ENCODE measurements at places on chromosomes 16 and 17.

DNA sequence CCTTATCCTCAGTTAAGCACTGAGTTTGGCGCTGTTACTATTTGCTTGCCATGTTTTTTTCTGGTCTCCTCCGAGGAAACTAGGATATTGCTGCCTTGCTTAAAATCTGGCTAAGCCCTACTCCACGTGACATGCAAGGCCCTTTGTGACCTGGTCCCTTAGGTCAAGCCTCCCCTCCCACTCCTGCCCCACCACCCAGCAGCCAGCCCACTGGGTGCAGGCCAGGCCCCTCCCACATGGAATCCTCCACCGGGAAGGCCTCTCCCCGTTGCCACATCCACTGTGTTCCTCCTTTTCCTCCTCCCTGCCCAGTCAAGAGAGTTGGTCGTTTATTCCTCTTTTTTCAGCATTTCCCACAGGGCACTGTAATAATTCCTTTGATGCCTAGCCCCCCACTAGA lies 16.2 kb downstream of the PSMD3 start:
- no peak for DNase-seq

DNA sequence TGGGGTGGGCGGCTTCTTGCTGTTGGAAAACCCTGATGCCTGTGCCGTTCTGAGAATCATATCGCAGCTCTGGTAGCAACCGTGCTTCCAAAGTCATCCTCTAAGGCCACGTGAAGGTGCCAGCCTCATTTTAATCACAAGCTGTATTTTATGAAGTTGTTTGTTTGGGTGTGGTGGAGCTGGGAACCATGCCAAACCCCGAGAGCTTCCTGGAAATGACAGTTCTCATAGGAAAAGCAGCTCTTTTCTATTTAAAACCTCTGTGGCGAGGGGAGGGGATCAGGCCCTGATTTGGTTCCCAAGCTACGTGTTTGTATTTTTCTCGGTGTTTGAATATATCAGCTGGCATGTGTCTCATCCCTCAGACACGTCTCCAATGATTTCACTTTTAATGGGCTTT lies 21.7 kb downstream of the KNOP1 start:
- DNase-seq = peak; percentile 65

- DNase-seq = peak; percentile 48
Observed at GRCh38 chr16:3983081-3983520, 102.6 kb upstream of the CREBBP start.

GRCh38 chr16:67156143-67156844 lies 3.4 kb downstream of the TRADD start:
- no peak for DNase-seq

- DNase-seq = peak; percentile 47
Observed at GRCh38 chr17:7523033-7523432, 25.8 kb upstream of the TNFSF12 start.

GRCh38 chr17:74953134-74953687 lies 17.5 kb downstream of the OTOP3 start:
- no peak for DNase-seq

DNA sequence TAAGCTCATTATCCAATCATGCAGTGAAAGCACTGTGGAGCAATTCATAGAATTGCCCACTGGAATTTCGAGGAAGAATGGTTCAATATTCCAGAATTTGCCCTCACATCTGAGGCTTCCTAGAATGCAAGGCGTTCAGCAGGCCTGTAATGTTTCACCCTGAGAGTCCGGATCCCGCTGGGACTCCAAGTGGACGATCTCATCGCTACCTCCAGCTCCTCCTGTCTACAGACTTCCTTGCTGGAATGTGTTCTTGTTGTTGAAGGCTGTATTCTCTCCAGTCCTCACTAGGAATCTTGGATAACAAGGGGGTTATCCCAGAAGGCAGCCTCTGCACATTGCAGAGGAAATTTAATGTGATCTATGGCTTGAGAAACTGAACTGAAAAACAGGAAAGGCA lies 7.8 kb downstream of the SLC47A1 start:
- no peak for DNase-seq

DNA sequence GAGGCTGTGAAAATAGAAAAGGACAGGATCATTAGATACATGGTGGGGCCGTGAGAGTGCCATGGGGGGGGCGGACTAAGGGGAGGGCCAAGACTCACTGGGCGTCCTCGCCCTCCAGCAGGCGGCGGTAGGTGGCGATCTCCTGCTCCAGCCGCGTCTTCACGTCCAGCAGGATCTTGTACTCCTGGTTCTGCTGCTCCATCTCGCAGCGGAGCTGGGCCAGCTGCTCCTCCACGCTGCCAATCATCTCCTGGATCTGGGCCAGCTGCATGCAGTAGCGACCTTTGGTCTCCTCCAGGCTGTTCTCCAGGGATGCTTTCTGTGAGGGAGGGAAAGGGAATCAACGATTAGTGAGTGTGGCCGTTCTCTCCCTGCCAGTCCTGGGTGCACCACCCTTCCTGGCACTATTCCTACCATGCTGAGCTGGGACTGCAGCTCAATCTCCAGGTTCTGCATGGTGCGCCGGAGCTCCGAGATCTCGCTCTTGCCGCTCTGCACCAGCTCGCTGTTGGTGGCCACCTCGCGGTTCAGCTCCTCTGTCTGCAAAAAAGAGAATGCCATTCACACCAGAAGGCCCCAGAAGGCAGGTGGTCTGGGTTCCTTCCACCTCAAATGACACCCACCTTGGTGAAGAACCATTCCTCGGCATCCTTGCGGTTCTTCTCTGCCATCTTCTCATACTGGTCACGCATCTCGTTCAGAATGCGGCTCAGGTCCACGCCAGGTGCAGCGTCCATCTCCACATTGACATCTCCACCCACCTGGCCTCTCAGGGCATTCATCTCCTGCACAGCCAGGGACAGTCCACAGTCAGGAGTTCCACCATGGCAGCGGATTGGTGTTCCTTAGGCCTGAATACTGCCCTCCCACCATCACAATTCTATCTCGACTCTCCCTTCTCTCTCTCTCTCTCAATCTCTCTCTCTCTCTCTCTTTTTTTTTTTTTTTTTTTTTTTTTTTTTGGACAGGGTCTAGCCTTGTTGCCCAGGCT lies 3.3 kb downstream of the KRT14 start:
- DNase-seq = no peak

DNA sequence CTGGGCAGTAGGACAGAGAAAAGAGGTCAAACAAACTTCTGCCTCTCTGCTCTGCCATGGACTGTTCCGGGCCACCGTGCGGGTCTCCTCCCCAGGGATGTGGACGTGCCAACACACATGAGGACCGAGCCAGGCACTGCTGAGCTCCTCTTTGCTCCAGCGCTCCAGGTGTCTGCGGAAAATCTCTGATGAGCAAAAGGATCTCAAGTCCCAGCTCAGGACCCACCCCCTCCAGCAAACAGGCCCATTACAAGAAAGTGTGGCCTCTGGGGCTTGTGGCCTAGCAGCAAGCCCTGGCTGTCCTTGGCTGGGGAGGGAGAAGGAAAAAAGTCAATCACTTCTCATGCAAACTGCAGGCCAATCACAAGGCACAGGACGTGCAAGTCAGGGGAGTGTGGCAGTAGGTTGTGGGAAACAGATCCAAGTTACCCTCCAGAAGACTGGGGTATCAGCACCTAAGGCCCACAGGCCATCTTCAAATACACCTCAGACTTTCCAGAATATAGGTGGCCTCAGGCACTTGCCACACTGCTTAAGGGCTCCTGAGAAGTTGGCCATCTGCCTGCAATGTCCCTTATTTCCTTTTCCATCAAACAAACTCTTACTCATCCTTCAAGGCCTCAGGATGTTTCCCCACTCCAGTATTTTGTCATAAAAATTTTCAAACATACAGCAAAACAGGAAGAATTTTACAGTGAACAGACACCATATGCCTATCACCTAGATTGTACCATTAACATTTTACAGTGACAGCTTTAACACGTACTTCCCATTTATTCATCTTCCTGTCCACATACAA lies 36.0 kb upstream of the SREBF1 start:
- DNase-seq = no peak

- no peak for DNase-seq
Observed at GRCh38 chr17:65489413-65490155, 71.9 kb downstream of the AXIN2 start.

DNA sequence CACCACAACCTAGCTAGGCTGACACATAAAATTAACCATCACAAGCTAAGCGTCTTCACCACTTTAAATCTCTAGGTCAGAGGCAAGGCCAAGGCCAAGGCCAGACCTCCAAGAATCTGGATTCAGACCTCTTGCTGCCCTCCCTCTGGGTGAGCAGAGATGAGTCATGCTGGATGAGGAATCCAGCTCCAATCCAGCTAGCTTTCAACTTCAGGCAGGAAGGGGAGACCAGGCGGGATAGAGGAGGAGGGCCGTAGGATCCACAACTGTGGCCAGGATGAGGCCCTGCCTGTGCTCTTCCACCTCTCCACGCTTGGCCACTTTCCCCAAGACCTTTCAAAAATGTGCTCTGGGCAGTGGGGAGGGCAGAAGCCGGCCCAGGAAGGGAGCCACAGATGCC lies 14.7 kb downstream of the LRRC75A start:
- DNase-seq = no peak
